HFFc6 (cell line): ENCODE measurements at places on chromosomes 5 and 9.

- no peak for DNase-seq
Observed at GRCh38 chr9:113941056-113941455, 64.9 kb downstream of the ZNF618 start.

DNA sequence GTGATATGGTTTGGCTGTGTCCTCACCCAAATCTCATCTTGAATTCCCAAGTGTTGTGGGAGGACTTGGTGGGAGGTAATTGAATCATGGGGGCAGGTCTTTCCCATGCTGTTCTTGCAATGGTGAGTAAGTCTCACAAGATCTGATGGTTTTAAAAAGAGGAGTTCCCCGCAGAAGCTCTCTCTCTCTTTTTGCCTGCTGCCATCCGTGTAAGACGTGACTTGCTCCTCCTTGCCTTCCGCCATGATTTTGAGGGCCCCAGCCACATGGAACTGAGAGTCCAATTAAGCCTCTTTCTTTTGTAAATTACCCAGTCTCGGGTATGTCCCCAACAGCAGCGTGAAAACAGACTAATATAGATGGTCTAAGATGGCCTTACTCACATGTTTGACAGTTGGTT, 210.1 kb downstream of the FBXL17 start:
- DNase-seq, result no peak

GRCh38 chr5:159695741-159696294, 220.5 kb upstream of the ADRA1B start:
- DNase-seq, result no peak

GRCh38 chr9:259405-260404, 45.0 kb downstream of the DOCK8 start:
- DNase-seq, result no peak
